HepG2 (cell line): ENCODE measurements at places on chromosomes 12 and 14. TPM values are rescaled to one million over a fixed set of nuclear protein-coding genes. Genes with fewer than 3 reads are reported as not detected.

Gene DPY19L2
- not detected in 2 replicates for total RNA-seq

Gene CPM
- total RNA-seq = not detected in 2 replicates

Gene E2F7
- total RNA-seq = 7.3 and 9.1 TPM in 2 replicates

Gene P2RX2
- total RNA-seq = not detected in 2 replicates

Gene NUBPL
- total RNA-seq = 44.1 and 67.1 TPM in 2 replicates

Gene BICDL1
- total RNA-seq = 7.8 and 9.7 TPM in 2 replicates

Gene CORO1C
- 73.7 and 128 TPM in 2 replicates for total RNA-seq

Gene MIP
- total RNA-seq = not detected in 2 replicates

Gene C12orf42
- total RNA-seq = not detected in 2 replicates

Gene CLEC1A
- total RNA-seq = not detected in 2 replicates

DNA sequence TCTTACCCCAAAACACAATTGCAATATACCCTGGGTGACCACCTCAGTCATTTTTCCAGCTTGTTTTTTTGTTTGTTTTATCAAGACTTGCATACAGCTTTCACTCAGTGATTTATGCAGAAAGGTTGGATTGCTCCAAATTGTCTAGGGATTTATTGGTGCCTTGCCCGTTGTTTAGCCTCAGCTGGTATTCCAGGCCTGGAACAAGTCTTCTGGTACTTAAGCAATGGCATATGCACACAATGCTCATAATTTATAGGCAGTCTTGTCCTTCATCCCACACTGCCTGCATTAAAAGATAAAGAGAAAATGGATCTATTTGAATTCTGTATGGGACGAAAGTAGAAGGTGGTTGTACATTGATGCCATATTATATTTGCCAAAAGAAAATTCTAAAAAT, 392.5 kb downstream of the ADAMTS20 start:
- no peak for DNase-seq

- peak; percentile 27 for DNase-seq
These were observed 364.8 kb downstream of the SNAPC1 start for GRCh38 chr14:62126879-62127478.

GRCh38 chr12:115337693-115338543, 653.9 kb upstream of the TBX3 start:
- DNase-seq = peak; percentile 34

- no peak for DNase-seq
These were observed 1.7 kb upstream of the CLEC4C start for GRCh38 chr12:7748852-7749251.

DNA sequence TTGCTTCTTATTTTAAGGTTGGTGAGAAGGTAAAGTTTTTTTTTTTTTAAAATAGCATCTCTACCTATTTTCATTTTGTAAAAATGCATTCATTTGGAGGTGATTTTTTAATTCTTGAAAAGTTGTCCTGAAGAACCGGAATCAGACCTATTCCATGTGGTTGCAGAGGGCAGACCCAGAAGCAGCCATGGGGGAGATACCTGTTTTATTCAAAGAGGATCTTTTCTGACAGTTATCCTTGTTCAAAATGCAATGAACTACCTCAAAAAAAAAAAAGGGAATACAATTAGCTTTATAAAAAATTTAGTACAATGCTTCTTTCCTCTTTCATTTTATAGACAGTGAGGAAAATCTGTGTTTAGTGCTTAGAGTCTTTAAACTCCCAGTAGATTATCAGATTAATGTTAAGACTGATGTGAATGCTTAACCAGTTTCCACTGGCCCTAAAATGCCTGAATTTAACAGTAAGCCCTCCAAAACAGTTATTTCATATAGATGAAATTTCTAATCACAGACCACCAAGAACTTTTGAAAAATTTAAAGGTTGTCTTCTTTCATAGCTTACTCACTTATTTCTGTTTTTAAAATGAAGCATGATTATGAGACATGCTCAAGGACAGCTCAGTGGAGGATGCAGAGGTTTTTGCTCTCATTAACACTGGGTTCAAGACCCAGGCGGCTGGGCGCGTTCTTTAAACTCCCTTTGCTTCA, 8.6 kb upstream of the NEMF start:
- DNase-seq = no peak

DNA sequence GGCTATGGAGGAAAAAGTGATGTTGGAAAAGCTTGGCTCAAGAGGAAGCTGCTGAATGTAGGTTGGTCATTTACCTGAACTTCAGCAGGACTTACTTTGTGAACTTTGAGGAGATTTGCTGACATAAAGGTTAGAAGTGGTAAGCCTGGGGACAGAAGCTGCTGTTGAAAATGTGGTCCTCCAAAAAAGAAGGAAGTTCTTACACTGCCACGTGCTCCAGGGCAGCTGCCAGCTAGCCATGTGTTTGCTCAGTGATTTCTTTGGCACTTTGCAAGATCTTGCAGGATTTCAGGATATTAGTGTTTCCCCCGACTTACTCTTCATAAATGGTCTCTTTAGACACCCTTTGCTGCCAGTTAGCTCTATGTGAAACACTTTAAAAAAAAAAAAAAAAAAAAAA, 14.8 kb upstream of the DYRK2 start:
- DNase-seq = no peak

GRCh38 chr14:102007916-102008418, 43.6 kb downstream of the DYNC1H1 start:
- no peak for DNase-seq

GRCh38 chr12:49733219-49734017, 7.9 kb upstream of the TMBIM6 start:
- peak; percentile 39 for DNase-seq

DNA sequence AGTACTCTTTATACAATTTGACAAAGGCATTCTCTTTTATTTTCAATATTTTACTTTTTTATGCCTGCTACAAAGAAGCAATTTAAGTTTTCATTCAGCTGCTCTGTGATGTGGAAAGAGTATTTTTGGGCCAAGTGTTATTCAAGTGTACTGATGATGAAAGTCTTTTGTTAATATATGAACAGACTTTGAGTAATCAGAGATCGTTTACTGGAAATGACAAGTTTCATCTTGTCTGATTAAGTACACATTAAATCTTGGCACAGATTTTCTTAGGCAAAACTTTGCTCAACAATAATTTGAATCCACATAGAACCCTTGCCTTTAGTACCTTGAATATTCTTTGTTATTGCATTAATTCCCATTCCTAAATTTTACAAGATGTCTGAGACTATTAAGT, 13.3 kb upstream of the PZP start:
- DNase-seq = no peak

DNA sequence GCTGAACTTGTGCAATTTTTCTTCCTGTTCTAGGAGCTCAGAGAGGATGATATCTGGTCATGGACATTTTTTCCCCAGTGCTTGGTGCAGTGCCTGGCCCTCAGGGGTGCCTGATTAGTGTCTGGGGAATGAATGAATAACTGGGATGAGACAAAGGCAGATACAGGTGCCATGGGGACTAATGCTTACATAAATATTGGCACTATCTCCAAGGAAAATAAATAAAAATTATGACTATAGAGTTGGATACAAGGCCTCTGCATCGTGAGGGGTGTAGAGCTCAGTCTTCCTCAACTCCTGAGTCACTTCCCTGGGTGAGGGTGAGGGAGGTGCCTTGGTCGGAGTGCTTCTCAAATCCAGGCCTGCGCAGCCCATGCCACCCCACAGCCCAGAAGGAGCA, 188.6 kb downstream of the KCNA5 start:
- DNase-seq = no peak

GRCh38 chr14:73255005-73255400, 17.7 kb downstream of the PAPLN start:
- no peak for DNase-seq

- DNase-seq = no peak
These were observed 157.1 kb downstream of the CALM1 start for GRCh38 chr14:90553921-90554336.
